Psoas muscle (tissue), 8 donors: ENCODE measurements at places on chromosomes 3 and 15.

DNA sequence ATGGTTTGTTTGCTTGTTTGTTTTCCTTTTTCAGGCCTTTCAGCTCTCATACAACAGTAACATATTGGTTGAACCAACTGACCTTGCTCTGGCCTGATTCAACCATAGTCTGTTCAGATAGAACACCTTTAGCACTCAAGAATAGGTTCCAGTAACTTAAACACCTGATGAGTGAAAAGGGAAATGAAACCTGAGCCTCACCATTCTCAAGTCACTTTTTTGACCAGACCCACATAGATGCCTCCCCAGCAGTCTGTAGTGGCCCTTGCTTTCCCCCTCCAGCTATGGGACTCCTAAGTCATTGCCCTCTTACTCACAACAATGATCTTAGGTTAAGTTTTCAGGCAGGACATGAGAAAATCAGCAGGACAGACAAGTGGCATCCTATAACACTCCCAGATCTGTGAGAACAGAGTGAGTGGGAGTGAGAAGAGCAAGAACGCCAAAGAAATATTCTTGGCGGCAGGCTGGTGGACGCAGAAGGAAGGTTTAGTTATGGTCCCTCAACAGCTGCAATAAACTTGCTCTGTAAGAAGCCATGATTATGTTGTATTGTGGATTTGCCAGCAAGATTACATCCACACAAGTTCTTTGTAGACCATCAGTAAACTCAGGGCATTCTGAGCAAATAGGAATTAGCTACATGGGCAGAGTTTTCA is 367.5 kb downstream of the MECOM start:
- DNase-seq, result no peak

DNA sequence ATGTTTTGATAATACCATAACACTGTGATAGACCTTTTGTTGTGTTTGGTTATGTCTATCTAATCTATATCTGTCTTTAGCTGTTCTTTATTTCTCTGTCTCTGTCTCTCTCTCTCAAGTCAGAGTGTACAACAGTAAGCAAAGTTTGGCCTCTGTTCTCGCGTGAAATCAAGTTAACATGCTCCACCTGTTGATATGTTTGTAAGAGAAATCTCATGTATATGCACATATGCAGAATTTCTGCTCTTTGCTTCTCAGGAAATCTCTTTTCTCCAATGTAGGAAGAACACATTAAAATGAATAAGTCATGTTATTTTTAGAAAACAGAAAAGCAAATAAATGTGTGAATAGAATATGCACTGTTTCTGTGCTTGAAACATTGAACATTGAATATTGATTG is 425.5 kb upstream of the SEMA6D start:
- no peak for DNase-seq

DNA sequence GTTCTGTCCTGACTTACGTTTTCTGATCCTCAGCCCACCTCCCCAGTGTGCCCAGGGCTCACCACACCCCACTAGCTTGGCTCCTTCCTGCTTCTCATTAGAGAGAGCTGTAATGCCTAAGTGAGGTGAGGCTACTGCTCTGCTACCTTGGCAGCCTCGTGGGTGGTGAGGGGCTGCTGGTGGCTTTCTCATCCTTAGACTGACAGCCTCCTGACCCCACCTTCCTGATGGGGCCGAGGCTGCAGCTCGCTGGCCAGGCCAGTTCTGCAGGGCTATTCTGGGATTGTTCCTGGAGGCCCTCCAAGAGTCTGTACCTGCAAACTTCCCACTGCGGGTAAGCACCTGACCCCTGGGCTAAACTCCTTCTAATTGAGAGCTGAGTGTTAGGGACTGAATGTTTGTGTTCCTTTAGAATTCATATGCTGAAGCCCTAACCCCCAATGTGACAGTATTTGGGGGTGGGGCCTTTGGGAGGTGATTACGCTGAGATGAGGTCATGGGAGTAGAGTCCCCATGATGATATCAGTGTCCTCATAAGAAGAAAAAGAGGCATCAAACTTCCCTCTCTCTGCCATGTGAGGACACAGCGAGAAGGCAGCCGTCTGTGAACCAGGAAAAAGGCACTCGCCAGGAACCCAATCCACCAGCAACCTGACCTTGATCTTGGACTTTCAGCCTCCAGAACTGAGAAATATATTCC is 38.1 kb upstream of the IQSEC1 start:
- DNase-seq, result no peak

GRCh38 chr3:62041681-62042080 is 331.7 kb downstream of the FEZF2 start:
- no peak for DNase-seq

DNA sequence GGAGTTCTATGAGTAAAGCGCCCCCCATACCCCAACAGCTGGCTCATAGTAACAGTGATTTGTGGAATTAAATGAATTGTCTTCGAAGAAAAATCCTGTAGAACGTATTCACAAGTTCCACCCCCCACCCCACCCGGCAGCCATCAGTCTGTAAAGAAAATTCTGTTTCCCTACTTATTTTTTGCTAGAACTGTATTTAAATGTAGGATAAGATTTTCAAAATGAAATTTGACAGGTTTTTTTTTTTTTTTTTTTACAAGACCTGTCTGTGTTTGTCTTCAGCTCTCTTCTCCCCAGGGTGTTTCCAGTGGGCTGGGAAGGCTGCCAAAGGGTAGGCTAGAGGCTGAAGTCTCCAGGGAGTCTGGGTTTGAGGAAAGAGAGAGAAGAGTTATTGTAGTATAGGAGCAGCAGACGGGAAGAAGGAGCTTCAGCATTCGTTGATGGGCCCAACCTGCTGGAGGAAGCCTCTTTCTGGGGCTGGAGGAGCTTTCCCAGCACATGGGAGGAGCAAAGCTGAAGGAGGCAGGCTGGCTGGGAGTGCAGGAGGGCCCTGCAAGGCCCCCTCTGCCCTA is 130.6 kb upstream of the SEMA6D start:
- DNase-seq, result no peak

DNA sequence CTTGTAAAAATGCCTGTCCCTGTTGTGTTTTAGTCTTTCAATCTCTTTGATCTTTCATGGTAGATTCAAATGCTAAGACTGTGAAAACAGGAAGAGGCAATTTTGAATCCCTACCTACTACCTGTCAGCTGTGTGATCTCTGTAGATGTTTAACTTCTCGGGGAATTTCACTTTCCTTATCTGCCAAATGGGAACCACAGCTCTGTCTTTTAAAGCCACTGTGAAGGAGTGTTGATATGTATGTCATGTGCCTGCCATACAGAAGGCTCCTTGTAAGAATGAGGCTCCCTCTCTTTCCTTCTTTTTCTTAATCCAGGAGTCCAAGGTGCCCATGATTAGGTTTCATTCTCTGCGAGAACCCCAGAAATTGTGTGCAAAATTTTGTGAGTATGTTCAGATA is 139.6 kb upstream of the ADAMTS9 start:
- DNase-seq, result no peak

DNA sequence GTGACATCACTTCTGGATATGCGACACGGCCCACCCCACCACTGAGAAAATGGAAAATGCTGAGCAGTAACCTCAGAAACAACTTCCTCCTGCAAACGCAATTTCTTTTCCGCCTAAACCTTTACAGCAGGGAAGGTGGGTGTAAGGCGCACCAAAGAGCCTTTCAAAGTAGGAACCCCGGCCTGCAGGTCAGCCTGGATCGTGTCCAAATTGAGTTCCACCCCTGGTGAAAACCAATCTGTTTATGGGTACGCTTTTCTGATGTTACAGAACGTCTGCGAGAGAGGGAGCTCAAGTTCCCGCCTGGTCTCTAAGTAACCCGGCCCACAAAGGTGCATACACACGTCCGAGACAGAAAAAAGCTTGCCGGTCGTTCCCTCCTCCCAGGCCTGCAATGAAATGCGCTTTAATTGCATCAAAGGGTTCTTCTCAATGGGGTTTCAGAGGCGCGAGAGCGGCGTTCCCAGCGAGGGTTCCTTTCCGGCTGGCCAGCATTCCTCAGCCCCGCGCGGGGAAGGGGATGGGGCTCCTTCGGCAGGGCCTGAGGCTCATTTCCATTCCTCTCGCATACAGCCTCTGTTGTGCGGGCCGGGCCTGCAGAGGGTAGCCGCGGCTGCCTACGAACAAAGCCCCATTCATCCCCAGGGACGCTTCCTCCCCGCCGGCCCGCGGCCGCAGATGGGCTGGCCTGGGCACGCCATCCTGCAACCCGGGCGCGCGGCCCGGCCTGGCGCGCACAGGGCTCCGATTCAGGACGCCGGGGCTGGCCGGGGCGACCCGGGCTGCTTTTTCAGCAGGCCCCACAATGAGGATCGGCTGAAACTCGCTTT is 138.1 kb downstream of the TMCO5A start:
- peak; percentile 81 for DNase-seq

- no peak for DNase-seq
Observed at GRCh38 chr15:47412136-47412535, 305.2 kb upstream of the SEMA6D start.

DNA sequence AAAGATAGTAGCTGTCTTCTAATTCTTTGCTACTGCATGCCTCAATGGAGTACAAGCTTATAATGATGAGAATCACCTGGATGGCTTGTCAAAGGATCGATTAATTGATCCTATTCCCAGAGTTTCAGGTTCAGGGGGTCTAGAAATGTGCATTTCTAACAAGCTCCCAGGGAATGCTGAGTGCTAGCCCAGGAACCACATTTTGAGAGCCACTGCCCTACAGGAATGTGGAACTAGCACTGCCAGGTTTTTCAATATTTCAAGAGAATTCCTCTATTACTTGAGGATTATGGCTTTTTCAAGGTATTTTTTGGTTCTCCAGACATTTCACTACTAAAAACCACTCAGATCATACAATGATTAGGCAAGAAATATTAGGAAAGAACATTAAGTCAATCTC is 52.7 kb downstream of the RARB start:
- no peak for DNase-seq

DNA sequence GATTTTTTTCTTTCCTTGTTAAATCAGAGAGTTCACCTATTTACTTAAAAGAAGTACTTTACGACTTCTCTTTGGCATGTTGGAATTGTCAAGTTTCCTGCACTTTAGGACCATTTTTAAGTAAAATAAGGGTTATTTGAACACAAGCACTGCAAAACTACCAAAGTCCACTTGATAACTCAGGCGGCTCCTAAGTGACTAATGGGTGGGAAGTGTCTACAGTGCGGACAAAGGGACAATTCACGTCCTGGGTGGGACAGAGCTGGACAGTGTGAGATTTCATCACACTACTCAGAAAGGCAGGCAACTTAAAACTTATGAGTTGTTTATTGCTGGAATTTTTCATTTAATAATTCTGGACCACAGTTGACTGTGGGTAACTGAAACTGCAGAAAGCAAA is 590.2 kb upstream of the UBE2E2 start:
- DNase-seq, result no peak

- no peak for DNase-seq
Observed at GRCh38 chr3:134232951-134233350, 17.7 kb downstream of the RYK start.

- no peak for DNase-seq
Observed at GRCh38 chr3:41434781-41435180, 235.5 kb downstream of the CTNNB1 start.

DNA sequence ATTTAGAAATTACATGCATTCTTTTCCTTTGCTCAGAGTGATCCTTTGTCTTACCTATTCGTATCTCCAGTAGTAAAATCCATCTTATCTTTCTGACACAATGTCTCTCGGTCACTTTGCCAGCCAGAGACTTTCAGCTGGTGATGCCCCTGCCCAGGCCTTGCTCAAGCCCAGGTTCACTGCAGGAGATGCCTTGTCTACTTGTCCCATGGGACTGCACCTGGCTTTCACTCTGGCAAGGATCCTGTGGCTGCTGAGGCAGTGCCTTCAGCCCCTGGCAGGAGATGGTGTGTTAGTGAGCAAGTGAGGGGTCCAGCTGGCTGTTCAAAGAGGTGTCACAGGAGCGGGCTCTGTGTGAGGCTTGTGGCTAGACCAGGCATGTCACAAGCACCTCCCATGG is 1268.9 kb downstream of the OTOL1 start:
- DNase-seq, result no peak

GRCh38 chr3:69282181-69282580 is 103.7 kb downstream of the FRMD4B start:
- no peak for DNase-seq

DNA sequence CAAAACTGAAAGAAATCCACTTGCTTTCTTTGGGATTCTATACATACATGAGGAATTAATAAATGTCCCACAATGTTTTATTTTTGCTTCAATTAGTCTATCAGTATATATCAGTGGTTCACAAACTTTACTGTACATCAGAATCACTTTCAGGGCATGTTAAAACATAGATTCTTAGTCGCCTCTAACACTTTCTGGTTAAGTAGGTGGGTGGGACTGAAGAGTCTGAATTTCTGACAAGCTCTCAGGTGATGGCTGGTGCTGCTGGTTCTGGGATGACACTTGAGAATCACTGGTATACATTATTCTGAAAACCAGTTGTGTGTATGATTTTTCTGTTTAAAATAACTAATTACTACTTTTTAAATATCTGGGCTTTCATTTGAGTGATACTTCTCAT is 393.3 kb downstream of the TBC1D5 start:
- no peak for DNase-seq

DNA sequence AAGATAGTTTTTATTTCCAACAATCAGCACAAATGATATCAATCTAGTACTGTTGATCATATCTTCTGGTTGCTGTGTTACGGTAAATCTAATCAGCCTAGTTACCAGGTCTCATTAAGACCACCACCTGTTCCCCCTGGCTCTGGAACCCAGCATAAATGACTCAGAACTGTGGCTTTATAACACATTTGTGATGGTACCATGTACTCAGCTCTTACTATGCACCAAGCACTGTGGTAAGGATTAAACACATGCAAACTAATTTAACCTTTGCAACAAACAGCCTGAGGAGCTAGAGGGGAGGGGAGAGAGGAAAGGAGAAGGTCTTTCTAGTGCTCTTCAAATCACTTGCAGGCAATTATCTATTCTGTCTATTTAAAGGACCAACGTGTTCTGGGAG is 173.9 kb upstream of the LMCD1 start:
- no peak for DNase-seq

- no peak for DNase-seq
Observed at GRCh38 chr3:48492461-48493202, 11.3 kb downstream of the SHISA5 start.

DNA sequence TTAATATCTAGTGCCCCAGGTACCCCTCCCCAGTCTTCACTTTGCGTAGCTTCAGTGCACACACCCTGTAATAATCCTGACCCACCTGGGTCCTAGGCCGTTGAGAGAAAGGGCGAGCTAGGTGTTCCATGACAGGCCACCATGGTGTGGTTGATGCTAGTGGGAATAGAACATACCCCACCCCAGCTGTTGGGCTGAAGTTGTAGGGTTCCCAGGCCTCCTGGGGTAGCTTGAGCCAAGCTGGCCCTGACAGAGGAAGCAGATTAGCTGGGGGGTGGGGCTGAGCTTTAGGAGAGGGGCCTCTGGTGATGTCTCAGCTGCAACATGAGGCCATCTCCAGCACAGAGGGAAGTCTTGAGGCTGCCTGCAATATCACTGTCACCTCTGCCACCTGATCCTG is 40.5 kb downstream of the RAB11A start:
- no peak for DNase-seq

- no peak for DNase-seq
Observed at GRCh38 chr15:43406189-43406588, 35.3 kb downstream of the TUBGCP4 start.

DNA sequence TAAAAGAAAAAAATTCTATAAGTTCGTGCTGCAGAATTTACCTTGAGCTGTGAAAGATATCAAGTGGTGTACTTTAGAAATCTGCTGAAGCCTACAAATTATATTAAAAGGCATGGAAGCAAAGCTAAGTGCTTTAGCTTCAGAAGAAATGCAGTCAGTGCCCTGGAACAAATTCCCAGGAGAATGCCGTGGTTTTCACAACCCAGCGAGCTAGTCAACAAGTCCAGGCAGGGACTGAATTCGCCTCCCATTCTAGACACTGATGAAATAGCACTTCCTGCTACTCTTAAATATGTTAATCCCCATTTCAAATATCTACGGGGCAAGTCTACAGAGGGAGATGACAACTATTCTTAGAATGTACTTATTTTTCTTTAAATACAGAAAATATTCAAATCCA is 326.4 kb upstream of the IGF1R start:
- no peak for DNase-seq
